ENCODE measurements at places on chromosomes 6 and 20.

- no peak for DNase-seq
These were observed 1.7 kb downstream of the CABLES2 start for GRCh38 chr20:62405108-62405980.

- no peak for DNase-seq
These were observed 26.2 kb downstream of the RIPOR2 start for GRCh38 chr6:24909241-24910216.

DNA sequence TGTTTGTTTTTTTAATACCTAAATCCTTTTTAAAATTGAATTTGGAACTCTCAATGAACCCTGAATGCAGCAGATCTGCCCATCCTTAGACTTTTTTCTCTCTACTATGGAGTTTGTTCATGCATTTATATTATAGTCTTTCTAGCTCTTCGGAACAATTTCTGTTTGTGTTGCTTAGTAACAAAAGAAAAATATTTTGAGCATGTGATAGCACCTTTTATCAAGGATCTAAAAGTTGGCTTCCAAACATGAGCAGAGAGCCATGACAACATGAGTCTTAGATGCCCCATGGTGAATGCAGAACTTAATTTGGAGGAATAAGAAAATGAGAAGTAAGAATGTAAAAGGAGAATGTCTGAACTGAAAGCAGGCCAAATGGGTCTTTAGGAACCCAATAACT lies 133.7 kb downstream of the EDN1 start:
- DNase-seq = no peak

DNA sequence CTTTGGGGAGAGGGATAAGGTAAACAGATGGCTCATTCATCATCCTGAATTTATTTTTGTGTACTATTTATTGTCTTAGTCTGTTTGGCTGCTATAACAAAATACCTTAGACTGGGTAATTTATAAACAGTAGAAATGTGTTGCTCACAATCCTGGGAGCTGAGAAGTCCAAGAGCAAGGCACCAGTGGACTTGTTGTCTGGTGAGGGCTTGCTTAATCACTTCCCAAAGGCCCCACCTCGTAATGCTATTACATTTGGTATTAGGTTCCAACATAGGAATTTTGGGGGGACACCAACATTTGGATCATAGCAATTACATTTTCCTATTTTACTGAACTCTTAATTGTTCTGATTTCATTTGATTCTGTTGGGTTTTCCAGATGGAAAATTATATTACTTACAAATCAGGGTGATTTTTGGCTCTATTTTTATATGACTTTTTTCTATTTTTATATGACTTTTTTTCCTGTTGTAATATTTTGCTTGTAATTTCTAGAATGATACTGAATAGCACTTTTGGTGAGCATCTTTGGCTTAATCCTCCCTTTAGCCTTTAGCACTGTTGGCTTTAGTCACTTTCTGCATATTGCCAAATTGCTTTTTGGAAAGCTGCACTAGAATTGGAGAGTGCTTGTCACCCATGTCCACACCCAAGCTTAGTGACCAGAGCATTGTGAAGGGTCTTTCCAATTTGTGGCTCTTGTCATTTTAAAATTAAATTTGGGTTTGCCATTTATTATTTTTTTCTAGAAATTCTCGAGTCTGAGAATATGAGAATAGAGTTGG lies 43.7 kb upstream of the TULP4 start:
- no peak for DNase-seq

DNA sequence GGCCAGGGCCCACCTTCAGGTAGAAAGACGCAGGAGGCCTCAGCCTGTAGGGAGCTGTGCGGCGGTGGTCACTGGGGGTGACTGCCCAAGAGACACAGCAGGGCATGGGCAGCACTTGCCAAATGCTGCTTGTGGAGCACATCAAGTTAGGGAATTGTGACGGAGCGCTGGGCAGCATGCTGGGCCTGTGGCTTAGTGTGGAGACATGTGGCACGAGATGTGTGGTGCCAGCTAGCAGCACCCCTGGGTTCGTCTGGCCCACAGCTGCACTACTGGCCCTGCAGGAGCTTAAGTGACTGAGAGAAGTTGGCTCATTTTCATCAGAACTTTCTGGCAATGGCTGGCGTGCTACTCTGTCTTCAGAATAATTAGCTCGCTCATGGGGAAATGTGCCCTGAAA lies 213.1 kb upstream of the SYNDIG1 start:
- no peak for DNase-seq

GRCh38 chr6:42704937-42705374 lies 17.4 kb downstream of the PRPH2 start:
- no peak for DNase-seq

DNA sequence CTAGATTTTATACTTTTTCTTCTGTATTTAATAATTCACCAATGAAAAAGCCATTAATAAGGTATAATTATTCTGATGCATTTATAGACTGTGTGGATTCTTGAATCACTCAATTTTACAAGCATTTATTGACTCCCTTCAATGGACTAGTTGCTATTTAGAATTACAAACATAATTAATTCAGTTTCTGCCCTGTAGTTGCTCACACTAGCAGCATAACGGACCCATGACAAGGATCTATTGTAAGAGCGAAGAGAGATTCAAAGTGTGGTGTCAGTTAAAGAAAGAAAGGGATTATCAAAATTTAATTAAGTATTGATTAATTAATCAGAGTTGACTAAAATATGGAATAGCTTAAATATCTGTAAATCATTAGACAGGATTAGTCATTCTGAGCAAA lies 602.6 kb upstream of the PTCHD4 start:
- no peak for DNase-seq

GRCh38 chr6:90203672-90204071 lies 93.0 kb downstream of the BACH2 start:
- DNase-seq = no peak

GRCh38 chr6:134936931-134937330 lies 13.0 kb downstream of the ALDH8A1 start:
- no peak for DNase-seq

GRCh38 chr6:128124713-128125112 lies 223.9 kb upstream of the THEMIS start:
- no peak for DNase-seq

DNA sequence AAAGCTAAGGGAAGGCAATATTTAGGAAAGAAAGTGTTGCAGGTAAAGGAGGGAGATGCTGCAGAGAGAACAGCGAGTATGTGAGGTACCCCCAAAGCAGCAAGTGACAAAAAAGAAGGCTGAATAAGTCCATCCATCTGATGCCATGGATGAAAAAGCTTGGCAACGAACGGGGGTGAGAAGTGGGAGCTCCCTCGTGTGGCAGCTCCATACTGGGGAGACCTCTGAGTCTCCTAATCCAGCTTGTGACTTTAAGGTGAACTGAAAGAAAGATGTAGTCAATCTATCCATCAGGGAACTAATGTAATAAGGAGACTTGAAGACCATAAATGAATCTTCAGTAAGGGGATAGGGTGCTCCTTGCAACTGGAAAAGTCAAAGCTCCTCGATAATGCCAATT lies 156.6 kb downstream of the OTOR start:
- no peak for DNase-seq

DNA sequence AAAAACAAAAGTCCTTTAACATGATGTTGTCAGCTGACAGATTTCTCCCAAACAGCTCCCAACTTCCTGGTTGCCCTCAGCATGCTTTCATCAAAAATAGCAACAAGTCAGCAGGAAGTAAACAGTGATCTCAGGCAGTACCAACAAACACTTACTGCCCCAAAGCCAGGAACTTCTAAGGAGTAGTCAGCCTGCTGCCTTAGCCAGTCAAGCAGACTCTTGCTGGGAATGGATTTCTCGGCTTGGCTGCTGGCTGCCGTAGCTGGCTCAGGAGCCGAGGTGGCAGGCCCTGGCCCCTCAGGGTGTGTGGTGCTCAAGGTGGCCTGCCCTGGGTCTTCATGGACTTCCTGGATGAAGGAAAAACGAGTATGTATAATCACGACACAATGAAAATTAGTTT lies 46.6 kb upstream of the EMILIN3 start:
- DNase-seq = no peak

GRCh38 chr6:16844183-16844582 lies 82.9 kb upstream of the ATXN1 start:
- no peak for DNase-seq

GRCh38 chr6:159982731-159983506 lies 14.0 kb downstream of the IGF2R start:
- DNase-seq = no peak

DNA sequence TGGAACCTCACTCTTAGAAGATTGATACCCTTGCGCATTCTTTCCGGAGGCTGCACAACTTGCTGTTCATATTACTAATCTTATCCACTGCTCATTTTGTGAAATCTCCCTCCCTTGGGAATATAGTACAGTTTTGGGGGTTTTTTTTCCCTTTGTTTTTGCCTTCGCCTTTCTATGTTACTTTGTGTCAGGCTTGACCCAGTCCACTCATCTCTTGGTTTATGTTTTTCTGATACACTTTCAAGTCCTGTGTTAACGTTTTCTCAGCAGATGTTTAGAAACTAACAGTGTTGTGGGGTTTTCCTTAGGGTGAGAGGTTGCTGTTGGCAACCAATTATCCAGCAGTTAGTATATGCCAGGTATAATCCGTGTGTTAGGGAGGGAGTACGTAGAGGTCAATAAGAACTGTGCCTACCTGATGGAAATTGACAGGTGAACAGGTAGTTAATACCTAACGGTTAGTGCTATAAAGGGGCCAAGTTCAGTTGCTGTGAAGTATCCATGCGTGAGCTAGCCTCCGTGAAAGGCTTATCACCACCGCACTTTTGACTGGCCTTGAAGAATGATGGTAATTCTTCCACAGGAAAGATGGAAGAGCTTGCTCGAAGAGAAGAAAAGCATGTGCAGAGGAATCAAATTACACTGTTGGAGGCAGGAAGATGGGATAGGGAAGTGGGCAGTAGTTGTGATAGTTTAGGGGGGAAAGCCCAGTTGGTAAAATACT lies 1.4 kb downstream of the NFYA start:
- DNase-seq = no peak

GRCh38 chr20:38601216-38602184 lies at the start of gene ARHGAP40:
ARHGAP40 (plus strand) TSS chr20:38601809.
- no peak for DNase-seq

DNA sequence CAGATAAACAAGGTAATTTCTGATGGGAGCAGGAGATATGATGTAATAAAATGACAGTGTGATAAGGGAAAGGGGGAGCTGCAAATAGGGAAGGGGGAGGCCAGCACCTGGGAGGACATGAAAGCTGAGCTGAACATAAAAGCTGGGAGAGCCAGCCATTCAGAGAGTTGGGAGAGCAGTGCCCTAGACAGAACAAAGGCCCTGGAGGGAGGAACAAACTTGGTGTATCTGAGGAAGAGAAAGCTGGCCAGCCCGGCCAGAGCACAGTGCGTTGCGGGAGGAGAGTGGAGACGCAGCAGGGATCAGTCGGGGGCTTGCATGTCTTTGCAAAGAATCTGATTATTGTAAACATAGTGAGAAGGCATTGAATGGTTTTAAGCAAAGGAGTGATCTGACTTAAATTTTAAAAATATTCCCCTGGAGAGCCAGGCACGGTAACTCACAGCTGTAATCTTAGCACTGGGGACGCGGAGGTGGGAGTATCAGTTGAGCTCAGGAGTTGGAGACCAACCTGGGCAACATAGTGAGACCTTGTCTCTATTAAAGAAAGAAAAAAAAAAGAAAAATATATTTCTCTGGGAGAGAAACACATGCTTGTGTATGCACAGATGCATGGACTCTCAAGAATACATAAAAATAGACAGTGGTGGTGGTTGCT lies 318.2 kb downstream of the ZFAND3 start:
- no peak for DNase-seq

- DNase-seq = no peak
These were observed 50.1 kb upstream of the E2F3 start for GRCh38 chr6:20351534-20351933.

DNA sequence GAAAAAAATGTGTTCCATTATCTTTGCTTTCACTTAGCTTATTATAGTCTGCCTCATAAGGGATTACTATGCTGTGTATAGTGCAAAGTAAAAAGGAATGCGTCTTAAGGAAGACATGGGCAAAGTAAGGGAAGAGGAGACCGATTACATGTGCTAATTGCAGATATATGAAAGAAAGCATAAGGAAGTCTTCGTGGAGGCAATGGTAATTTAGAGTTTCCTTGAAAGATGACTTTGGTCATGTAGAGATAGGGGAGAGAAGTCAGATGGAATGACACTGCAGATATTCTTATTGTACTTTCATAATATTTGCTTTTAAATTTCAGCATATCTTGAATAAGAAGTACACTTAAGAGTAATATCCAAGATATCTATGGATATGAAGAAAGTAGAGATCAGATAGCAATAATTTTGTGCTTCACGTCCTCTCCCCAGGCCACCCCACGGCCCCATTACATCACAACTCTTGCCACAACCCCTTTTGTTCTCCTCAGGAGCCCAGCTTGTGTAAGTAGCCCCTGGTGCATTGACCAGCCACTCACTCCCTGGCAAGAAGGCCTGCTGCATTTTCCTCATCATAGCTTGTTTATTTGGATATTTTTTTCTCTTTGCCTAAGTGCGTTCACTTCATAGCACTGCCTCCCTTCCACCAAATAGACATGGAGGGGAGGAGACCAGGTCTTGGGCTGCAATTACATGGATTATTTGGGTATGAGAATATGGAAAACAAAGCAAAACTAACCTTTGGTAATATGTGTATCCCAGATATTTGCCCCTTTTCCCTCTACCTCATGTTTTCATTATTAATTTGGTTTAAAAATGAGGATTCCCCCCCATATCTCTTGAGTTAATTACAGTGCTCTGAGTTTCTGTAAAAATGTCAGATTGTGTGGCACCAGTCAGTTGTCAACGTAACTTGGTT lies 30.7 kb upstream of the COL10A1 start:
- DNase-seq = no peak

DNA sequence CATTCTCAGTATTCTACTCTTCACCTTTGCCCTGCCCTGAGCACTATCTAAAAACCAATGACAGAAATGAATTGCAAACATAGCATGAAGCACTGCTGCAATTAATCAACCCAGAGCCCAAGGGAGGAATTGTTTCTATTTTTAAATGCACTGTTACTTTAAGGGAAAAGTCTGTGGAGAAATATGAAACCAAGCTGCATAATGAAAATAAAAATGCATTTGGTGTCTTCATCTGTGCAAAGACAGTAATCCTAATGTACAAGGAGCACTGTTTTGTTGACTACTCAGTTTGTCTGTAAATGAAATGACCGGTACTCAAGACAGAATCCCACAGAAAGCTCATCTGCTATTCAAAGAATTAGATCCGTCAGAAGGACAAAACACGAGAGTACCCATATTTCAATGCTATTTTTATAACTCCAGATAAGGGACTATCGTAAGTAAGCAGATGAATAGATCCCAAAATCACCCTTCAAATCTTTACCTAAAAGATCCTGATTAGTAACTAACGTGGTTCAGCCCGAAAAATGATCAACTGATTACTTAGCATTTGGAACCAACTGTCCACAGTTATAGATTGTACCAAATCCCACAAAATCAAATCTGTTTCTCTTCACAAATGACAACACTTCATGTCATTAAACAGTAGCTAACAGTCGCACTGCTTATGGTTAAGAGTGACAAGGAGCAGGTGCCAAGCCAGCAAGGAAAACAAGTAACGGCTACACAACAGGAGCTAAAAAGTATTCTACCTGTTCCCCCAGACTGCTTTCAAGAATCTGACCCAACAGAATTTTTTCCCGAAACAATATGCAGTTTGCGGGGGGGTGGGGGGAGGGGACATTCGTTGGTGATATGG lies 2.4 kb downstream of the KIF13A start:
- no peak for DNase-seq
